ENCODE measurements at places on chromosomes 13 and 19.

DNA sequence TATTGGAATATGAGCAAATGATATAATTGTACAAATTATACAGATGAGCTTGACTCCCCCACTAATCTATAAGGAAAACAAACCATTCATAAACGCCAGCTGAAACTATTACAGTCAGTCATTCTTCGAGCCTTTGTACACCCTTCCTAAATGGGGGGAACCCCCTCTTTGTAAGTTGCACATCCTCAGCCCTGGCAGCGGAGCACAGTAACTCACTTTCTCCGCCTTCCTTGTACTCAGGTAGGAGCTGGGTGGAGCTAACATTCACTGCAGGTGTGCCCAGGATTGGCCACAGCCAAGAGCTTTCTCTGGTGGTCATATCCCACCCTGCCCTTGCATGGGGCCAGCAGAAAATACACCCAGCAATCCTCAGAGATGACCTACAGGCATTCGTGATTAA lies 28.6 kb downstream of the PIN1 start:
- no peak for DNase-seq

- no peak for DNase-seq
Observed at GRCh38 chr13:26599403-26599802, 41.9 kb downstream of the WASF3 start.

DNA sequence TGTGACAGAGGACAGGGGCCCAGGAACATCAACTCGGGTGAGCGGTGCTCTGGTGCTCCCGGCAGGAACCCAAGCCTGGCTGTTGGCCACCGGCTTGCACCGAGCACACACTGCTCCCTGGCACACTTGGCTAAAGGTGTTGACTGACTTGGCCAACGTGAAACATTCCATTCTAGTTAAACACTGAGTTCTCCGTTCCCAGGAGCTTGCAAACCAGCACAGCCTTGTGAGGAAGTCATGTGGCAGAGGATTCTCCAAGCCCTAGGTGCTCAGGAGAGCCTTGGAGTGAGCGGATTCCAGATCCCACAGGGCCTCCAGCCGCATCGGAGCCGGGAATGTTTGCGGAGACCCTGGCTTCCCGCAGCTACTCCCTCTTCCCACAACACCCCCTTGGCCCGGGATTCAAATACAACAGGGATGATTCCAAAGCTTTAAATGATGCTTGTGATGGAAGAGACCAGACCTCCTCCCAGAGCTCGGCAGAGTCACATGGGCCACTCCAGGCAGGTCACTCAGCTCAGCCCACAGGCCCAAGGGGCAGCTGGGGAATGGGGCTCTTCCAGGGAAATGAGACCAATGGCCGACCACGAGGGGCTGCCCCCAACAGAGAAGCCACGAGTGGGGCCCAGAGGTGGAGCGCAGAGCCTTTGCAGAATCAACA lies 2.9 kb downstream of the C13orf46 start:
- no peak for DNase-seq

DNA sequence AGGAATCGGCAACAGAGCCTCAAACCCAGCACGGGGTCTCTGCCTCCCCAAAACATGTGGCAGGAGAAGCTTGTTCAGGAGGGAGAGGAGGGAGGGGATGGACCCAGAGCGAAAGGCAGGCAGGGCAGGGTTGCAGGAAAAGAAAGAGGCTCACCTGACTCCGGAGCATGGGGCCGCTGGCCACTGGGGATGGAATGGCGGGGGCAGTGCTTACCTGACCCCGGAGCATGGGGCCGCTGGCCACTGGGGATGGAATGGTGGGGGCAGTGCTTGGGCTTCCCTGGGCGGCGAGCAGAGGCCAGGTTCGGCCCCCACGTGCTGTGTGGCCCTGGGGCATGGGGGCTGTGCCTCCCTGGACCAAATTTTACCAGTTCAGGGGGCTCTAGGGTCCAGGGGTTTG lies 13.3 kb upstream of the CELF5 start:
- no peak for DNase-seq

DNA sequence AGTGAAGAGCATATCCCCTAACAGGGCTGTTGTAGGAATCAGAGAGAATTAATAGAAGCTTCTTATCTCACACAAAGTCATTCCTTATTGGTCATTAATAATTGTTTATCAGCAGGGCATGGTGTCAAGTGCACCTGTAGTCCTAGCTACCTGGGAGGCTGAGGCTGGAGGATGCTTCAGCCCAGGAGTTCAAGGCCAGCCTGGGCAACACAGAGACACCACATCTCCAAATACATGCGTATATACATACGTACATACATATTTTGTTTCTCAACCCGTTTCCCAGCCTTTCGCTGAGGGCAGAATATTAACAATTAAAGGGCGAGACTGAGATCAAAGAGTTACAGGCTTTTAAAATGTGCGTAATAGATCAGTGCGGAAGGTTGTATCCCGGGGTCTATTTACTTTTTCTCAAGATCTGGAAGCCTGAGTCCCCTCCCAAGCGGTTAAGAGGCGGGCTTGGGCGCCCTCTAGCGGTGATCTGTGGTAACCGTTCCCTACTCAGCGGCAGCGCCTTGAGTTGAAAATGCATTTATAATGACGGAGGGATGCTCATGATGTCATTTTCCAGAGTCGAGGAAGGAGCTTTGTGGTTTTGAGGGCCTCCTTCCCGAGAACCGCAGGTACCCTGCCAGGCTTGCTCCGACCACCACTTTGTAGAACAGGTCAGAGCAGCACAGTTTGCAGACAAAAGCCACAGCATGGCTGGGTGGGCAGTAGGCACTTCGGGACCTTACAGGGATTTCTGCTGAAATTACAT lies 169.6 kb upstream of the GPR12 start:
- peak; percentile 57 for DNase-seq

GRCh38 chr13:33233547-33233946 lies 52.0 kb downstream of the STARD13 start:
- DNase-seq: no peak

- DNase-seq: no peak
Observed at GRCh38 chr13:66559093-66559492, 671.0 kb downstream of the PCDH9 start.

DNA sequence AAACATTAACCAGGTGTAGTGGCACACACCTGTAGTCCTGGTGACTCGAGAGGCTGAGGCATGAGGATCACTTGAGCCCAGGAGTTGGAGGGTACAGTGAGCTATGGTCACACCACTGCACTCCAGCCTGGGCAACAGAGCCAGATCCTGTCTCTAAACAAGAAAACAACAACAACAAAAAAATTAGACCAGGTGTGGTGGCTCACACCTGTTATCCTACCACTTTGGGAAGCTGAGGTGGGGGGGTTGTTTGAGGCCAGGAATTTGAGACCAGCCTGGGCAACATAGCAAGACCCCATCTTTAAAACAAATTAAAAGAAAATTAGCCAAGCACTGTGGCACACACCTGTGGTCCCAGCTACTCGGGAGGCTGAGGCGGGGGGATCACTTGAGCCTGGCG lies 20.8 kb upstream of the PTPRS start:
- DNase-seq: no peak

GRCh38 chr13:41345165-41345913 lies 34.3 kb downstream of the NAA16 start:
- no peak for DNase-seq

- DNase-seq: no peak
Observed at GRCh38 chr13:41942462-41943094, 18.3 kb downstream of the VWA8 start.

- no peak for DNase-seq
Observed at GRCh38 chr13:77056382-77056781, 29.4 kb upstream of the FBXL3 start.

DNA sequence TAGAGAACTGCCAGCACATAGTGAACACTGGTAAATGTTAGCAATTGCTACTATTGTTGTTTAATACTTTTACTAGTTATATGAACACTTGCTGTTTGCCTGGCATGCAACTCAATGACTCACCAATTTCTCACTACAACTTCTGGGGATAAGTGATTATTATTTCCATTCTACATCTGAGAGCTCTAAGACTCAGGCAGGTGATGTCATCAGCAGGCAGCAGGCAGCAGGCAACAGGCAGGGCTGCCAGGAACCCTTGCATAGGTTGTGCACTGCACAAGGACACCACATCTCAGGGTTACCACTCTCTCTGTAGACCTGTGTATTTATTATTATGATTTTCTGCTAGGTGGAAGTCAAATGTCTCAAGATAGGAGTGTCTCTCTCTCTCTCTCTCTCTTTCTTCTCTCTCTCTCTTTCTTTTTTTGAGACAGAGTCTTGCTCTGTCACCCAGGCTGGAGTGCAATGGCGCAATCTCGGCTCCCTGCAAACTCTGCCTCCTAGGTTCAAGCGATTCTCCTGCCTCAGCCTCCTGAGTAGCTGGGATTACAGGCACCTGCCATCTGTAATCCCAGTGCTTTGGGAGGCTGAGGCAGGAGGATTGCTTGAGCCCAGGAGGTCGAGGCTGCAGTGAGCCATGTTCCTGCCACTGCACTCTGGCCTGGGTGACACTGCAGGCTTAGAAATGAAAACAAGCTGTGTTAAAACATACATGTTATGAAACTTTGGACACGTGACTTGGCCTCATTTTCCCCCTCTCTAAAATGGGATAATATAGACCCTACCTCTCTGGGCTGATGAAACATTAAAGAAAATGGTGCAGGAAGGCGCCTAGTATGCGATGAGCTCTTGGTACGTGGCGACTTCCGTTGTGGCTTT lies 22.7 kb downstream of the HPN start:
- DNase-seq: no peak

DNA sequence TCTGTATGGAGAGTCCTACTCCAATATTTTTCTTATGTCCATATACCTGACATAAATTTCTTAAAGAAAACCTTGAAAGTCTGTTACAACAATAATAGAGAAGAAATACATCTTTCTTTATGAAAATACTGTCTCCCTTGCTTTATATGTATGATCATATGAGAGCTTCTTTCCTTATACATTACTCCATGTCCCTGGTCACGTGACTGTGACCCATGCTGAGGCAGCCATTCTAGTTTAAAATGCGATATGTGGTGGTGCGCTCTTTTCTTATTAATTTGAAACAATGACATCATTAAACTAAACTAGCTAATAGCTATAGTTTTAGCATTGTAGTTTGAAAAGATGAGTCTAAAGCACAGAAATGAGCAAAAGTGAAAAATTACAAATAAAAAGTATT lies 1120.3 kb upstream of the PRR20A start:
- no peak for DNase-seq

DNA sequence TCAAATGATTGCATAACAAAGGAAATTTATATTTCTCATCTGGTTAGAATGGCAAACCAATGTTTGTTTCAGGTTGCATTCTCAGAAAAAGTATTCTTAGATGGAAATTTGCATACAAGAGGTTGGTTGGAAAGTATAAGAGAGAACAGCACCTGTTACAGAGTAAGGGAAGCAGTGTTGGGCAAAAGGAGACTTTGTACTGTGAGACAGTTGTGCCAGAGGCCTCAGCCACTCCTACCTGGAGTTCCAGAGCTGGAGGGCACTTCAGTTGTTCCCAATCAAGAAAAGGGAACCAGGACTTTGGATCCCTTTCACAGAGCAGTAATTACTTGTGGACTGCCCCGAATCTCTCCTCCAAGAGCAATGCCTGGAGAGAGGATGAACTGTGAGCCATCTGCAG lies 81.8 kb downstream of the SPRY2 start:
- no peak for DNase-seq

- DNase-seq: no peak
Observed at GRCh38 chr19:5927441-5927821, 13.4 kb downstream of the CAPS start.

- DNase-seq: no peak
Observed at GRCh38 chr13:51240958-51241357, 18.8 kb downstream of the FAM124A start.

- no peak for DNase-seq
Observed at GRCh38 chr19:1047696-1048147, 7.8 kb downstream of the ABCA7 start.

- DNase-seq: no peak
Observed at GRCh38 chr19:10238172-10238783, 7.1 kb upstream of the S1PR2 start.

- DNase-seq: no peak
Observed at GRCh38 chr13:72692884-72693514, 34.4 kb downstream of the MZT1 start.

DNA sequence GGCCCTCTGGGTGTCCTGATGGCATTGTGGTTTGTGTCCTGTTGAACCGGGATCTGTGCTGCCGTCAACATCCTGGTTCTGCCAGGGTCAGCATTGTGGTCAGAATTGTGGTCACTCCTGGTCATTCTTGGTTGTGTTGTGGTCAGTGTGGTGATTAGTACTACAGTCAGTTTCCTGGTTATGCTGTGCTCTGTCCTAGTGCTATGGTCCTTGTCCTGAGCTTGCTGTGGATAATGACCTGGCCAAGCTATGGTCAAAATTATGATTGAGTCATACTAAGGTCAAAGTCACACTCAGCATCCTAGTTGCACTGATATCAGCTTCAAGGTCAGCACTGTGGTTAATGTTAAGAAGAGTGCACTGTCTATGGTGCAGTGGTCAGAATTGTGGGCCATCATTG lies 4.5 kb upstream of the OLFM2 start:
- no peak for DNase-seq

DNA sequence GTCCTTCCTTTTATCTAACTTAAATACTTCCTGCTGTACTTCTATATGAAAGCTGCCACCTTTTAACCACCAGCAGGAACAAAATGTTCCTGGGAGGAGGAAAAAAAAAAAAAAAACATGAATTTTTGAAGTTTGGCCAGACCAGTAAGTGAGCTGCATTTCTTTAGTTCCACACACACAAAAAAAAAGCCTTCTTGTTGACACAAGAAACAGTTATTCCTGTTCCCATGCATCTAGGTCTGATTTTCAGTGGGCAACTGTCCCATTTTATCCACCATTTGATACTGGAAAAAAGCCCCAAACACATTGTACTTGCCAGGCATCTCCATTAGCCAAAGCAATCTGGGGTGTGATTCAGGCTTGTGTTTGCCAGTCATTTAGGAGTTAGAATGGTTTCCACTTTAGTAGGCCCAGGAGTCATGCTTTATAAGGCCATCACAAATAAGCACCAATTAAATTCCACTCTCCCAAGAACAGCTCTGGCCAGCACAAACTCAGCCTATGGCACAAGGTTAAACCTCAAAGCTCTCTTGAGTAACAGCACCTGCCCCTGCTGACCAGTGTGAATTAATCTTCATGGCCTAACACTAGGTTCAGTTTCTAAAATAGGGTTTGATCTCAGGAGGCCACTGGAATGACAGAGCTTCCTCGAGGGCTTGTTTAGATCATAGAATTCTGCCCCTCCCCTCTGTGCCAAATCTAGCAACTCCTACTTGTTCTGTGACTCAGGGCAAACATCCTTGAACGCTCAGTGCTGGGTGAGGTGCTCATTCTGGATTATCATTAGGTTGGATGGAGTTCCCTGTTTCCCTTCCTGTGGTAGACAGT lies 67.1 kb downstream of the NUFIP1 start:
- no peak for DNase-seq

DNA sequence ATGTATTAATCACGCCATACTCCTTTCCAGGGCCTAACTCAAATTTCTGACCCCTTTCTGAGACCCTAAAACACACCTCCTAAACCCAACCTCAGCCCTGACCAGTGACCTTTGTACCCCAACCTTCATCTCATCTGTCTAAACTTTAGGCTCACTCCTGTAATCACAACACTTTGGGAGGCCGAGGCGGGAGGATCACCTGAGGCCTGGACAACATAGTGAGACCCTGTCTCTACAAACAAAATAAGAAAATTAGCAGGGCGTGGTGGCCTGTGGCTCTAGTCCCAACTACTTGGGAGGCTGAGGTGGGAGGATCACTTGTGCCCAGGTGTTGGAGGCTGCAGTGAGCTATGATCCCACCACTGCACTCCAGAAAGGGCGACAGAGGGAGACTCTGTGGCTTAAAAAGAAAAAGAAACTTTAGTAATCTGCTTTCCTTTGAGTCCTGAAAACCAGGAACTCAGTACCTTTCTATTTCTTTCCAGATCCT lies 4.7 kb downstream of the RTN2 start:
- DNase-seq: no peak

Measured in anterior cingulate cortex (tissue), 58 donors.